Activated naive CD8-positive, alpha-beta T cell treated with anti-CD3 and anti-CD28 coated beads for 36 hours (primary cell): ENCODE measurements at places on chromosomes 3 and 15. TPM values are rescaled to one million over a fixed set of nuclear protein-coding genes. Genes with fewer than 3 reads are reported as not detected.

DNAH1 gene
- total RNA-seq = 3.7 TPM

RFTN1 gene
- 84.2 TPM for total RNA-seq

- H3K27me3 ChIP-seq = no peaks in the 10 kb centered on the region
- H3K27ac ChIP-seq = no peak overlapping the region
- no peaks in the 10 kb centered on the region for H3K4me1 ChIP-seq
- peaks cover 1% of the 10 kb centered on the region for H3K36me3 ChIP-seq
- no peak for DNase-seq
- H3K4me3 ChIP-seq = no peak overlapping the region
Observed at GRCh38 chr15:67605871-67606270, 63.4 kb downstream of the MAP2K5 start.

DNA sequence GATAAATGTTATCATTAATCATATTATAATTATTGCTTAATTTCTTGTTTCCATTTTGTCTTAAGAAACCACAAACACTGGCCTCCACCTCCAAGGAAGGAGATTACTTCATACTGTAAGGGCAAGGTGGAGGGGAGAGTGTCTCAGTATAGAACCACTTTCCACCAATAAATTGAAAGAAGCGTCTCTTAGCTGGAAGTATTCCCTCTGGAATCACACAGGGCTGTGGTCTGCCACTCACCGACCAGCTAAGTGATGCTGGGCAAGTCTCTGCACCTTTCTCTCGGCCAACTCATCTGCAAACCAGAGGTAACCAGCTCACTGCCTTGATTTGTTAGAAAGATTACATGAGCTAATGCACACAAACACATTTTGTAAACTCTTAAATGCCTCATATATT is 63.1 kb downstream of the EIF4E3 start:
- peak overlapping the region; percentile 11 for H3K27ac ChIP-seq
- H3K27me3 ChIP-seq = no peaks in the 10 kb centered on the region
- H3K36me3 ChIP-seq = peaks cover 15% of the 10 kb centered on the region
- H3K4me1 ChIP-seq = peaks cover 32% of the 10 kb centered on the region
- no peak overlapping the region for H3K4me3 ChIP-seq

ZNF660 gene
- total RNA-seq = 1.6 TPM

GRCh38 chr3:55252921-55253320 is 234.2 kb downstream of the WNT5A start:
- DNase-seq = no peak
- no peaks in the 10 kb centered on the region for H3K36me3 ChIP-seq
- no peaks in the 10 kb centered on the region for H3K4me1 ChIP-seq
- H3K4me3 ChIP-seq = no peak overlapping the region
- no peaks in the 10 kb centered on the region for H3K27me3 ChIP-seq

- DNase-seq = no peak
- no peaks in the 10 kb centered on the region for H3K36me3 ChIP-seq
Observed at GRCh38 chr15:48309740-48310139, 21.5 kb upstream of the DUT start.

- no peak overlapping the region for H3K27ac ChIP-seq
- no peaks in the 10 kb centered on the region for H3K4me1 ChIP-seq
- H3K36me3 ChIP-seq = no peaks in the 10 kb centered on the region
- no peaks in the 10 kb centered on the region for H3K27me3 ChIP-seq
Observed at GRCh38 chr3:134081211-134081610, 51.5 kb upstream of the SLCO2A1 start.

DNA sequence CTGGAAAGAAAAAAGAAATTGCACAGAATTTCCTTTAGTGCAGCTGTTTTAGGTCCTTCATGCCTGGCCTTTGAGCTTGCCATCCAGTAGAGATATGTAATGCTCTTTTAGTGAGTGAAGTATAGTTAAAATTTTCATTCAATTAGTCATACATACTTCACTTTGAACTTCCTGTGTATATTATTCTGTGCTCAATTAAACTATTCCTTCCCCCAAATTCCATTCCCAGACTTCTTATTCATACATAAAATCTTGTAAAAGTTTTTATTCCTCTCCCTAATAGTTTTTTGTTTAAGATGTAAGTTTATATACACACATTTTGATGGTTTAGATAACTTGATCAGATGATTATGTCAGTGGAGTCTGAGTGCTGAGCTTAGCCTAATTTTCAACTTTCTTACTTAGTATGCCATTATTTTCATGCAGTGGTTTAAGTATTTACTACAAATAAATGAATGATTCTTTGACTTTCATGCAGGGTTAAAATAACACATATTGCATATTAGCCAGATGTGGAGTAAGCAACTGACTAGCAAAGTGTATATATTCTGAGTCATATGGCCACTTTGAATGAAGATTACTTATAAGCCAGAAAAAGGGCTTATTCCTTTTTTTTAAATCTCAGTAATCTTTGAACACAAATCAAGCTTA is 42.5 kb upstream of the ABHD10 start:
- no peaks in the 10 kb centered on the region for H3K4me1 ChIP-seq
- H3K27me3 ChIP-seq = no peaks in the 10 kb centered on the region
- no peak for DNase-seq
- H3K4me3 ChIP-seq = no peak overlapping the region
- no peak overlapping the region for H3K27ac ChIP-seq

DNA sequence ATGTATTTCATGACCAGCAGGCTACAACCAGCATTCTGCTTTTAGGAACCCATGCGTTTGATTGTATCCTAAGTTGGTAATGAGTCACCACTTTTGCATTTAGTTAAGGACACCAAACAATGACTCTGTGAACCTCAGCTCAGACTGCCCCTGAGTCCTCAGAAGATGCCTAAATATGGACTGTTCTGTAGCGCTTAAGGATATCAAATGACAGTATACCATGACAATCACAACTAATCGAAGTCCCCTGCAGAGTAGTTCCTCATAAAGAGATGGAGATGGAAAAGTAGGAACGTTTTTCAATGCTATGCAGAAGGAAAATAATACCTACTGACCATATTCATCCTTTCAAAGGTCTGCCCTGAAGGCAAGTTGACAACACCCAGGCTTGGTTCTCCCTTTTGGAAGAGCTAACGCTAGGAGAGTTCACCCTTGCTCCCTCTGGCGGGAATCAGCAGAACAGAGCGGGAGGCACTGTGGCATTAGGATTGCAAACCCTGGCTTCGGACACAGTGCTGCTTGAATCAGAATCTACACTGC is 508.6 kb downstream of the FHIT start:
- DNase-seq = no peak
- no peaks in the 10 kb centered on the region for H3K36me3 ChIP-seq
- no peaks in the 10 kb centered on the region for H3K4me1 ChIP-seq
- no peak overlapping the region for H3K27ac ChIP-seq
- H3K4me3 ChIP-seq = no peak overlapping the region

DNA sequence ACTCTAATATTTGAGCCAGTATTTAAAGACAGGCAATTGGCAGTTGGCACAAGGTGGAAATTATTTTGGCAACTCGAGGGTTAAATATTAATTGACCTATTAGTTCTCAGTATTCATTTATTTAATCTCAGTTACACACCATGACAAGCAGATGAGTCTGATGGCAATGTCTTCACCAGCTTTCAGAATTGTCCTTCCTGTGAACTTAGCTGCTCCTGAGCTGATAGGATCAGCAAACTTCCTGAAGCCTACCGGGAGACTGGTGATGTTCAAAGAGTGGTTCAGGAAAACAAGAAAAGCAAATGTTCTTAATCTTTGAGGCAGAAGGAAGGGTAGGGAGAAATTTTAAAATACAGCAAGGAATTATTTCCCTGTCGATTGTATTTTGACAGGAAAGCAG is 522.2 kb downstream of the SOX2 start:
- H3K4me1 ChIP-seq = no peaks in the 10 kb centered on the region
- no peak overlapping the region for H3K4me3 ChIP-seq
- no peaks in the 10 kb centered on the region for H3K27me3 ChIP-seq
- DNase-seq = no peak
- H3K27ac ChIP-seq = no peak overlapping the region

NRROS gene
- total RNA-seq = 22.0 TPM

GRCh38 chr15:56484287-56484686 is 19.4 kb upstream of the MNS1 start:
- no peaks in the 10 kb centered on the region for H3K4me1 ChIP-seq
- DNase-seq = no peak
- H3K36me3 ChIP-seq = no peaks in the 10 kb centered on the region
- no peak overlapping the region for H3K27ac ChIP-seq
- H3K4me3 ChIP-seq = no peak overlapping the region

LRRC31 gene
- total RNA-seq = not detected

- H3K4me1 ChIP-seq = no peaks in the 10 kb centered on the region
- H3K4me3 ChIP-seq = no peak overlapping the region
- no peak overlapping the region for H3K27ac ChIP-seq
- no peaks in the 10 kb centered on the region for H3K36me3 ChIP-seq
- DNase-seq = no peak
Observed at GRCh38 chr3:159724627-159725026, 264.0 kb upstream of the IL12A start.

DNA sequence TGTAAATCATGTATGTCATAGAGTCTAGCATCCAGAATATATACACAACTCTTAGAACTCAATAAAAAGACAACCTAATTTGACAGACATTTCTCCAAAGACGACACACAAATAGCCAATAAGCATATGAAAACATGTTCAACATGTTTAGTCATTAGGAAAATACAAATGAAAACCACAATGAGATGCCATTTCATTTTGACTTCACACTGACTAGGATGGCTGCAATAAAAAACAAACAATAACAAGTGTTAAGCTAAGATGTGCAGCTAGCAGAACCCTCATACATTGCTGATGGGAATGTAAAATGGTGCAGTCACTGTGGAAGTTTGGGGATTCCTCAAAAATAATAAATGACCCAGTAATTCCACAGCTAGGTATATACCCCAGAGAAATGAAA is 16.4 kb downstream of the SPG11 start:
- DNase-seq = no peak
- H3K27ac ChIP-seq = no peak overlapping the region
- peaks cover 38% of the 10 kb centered on the region for H3K4me1 ChIP-seq
- H3K4me3 ChIP-seq = no peak overlapping the region
- H3K36me3 ChIP-seq = peaks cover 49% of the 10 kb centered on the region

TRH gene
- not detected for total RNA-seq

- no peaks in the 10 kb centered on the region for H3K27me3 ChIP-seq
- peak within 1 kb of the TSS; percentile 87 for H3K4me3 ChIP-seq
- no peaks in the 10 kb centered on the region for H3K36me3 ChIP-seq
- peak; percentile 73 for DNase-seq
- peak within 1 kb of the TSS; percentile 73 for H3K27ac ChIP-seq
Observed at GRCh38 chr15:75647370-75648155, at the start of gene SNX33. Gene SNX33 (plus strand): TSS chr15:75647912. CDS start chr15:75649103, 1,191 bp downstream.

BOC gene
- total RNA-seq = 0.44 TPM

DNA sequence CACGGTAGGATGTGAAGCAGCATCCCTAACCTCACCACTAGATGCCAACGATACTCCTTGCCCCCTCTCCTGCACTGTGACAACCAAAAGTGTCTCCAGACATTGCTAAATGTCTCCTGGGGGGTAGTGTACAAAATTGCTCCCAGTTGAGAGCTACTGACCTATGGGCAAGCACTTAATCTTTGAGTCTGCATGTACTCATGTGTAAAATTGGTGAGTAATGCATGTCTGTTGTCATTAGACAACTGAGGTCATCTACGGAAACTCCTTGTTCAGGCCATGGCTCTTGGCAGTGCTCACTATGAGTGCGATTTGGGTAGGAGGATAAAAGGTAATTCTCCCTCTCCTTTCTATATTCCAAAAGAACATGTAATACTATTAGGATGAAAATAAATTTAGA is 29.2 kb downstream of the PDHB start:
- peaks cover 2% of the 10 kb centered on the region for H3K4me1 ChIP-seq
- no peak overlapping the region for H3K27ac ChIP-seq
- H3K4me3 ChIP-seq = no peak overlapping the region
- no peaks in the 10 kb centered on the region for H3K27me3 ChIP-seq

CCDC39 gene
- total RNA-seq = not detected

FAM81A gene
- 1.3 TPM for total RNA-seq

DNA sequence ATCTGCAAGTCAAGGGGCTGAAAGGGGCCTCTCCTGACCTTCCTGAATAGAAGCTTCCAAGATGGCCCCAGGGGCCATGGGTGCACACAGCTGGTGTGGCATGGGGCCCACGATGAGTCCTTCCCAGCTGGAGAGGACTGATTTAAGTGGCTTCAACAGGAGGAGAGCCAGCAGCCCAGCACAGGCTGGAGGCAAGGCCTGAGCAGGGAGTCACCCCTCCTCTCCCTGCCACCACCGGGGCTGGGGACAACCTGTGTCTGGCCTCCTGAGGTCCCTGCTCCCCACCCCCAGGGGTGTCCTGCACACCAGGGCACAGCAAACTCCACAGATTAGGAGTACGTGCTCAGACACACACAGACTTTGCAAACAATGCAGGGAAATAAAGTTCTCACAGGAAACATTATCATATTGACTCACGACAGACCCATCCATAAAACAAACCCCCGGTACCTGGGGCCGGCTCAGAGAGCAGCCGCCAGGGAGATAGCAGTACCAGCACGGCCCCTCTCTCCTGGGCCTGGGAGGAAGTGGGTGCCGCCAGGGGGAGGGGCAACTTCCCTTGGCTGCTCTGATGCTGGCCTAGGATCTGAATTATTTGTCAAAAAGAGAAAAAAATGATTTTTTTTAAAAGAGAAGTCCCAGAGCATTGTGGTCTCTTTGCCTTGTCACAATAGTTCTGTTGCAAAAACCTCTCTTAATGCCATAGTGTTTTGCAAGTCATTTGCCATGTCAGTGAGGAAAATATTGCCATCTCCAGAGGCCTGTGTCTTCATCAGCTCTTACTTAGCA is 21.9 kb upstream of the TSEN2 start:
- peak overlapping the region; percentile 61 for H3K27ac ChIP-seq
- peak; percentile 13 for DNase-seq
- H3K36me3 ChIP-seq = no peaks in the 10 kb centered on the region
- H3K4me1 ChIP-seq = peaks cover 14% of the 10 kb centered on the region
- H3K27me3 ChIP-seq = no peaks in the 10 kb centered on the region

FBXW12 gene
- total RNA-seq = not detected

- peaks cover 20% of the 10 kb centered on the region for H3K36me3 ChIP-seq
- no peak for DNase-seq
- no peaks in the 10 kb centered on the region for H3K27me3 ChIP-seq
- H3K4me3 ChIP-seq = no peak overlapping the region
Observed at GRCh38 chr15:56034514-56034913, 41.1 kb upstream of the NEDD4 start.

- no peak overlapping the region for H3K4me3 ChIP-seq
- H3K36me3 ChIP-seq = no peaks in the 10 kb centered on the region
- no peak overlapping the region for H3K27ac ChIP-seq
- peaks cover 15% of the 10 kb centered on the region for H3K27me3 ChIP-seq
- DNase-seq = no peak
Observed at GRCh38 chr3:140007911-140008869, 73.2 kb downstream of the CLSTN2 start.

- DNase-seq = no peak
- no peaks in the 10 kb centered on the region for H3K27me3 ChIP-seq
- peaks cover 19% of the 10 kb centered on the region for H3K36me3 ChIP-seq
Observed at GRCh38 chr3:197926418-197926817, 23.6 kb upstream of the RPL35A start.

ACKR2 gene
- total RNA-seq = 2.8 TPM

GABRR3 gene
- total RNA-seq = not detected
